ENCODE measurements at places on chromosomes 13 and 19.

GRCh38 chr13:111228262-111229144 is 91.9 kb upstream of the TEX29 start:
- peak; percentile 20 for DNase-seq

DNA sequence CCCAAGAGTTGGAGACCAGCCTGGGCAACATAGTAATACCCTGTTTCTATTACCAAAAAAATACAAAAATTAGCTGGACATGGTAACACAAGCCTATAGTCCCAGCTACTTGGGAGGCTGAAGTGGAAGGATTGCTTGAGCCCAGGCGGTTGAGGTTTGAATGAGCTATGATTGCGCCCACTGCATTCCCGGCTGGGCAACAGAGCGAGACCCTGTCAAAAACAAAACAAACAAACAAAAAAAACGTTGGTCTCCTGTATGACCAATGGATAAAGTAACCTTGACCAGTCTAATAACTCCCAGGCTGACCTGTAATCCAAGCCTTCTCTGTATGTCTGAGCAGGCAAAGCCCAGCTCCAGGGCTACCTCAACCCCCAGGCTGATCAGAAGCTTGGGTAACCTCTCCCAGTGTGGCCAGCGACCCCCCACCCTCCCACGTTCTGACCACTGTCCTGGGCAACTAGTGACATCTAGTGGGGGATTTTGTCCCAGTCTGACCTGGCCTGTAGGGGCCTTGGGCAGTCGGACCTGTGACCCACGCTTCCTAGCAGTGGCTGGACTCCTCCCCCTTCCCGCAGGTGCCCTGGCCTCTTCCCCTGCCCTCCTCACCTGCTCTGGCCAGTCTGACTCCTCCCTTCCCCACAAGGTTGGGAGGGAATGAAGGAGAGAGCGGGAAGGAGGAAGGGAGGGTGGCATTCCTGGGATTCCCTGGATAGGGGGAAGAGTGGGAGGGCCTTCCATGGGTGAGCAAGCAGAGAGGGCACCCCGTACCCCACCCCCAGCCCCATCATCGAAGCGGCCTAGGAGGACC is 1.0 kb upstream of the BCAM start:
- DNase-seq, result peak; percentile 57

GRCh38 chr13:32823597-32823996 is 192.6 kb upstream of the KL start:
- no peak for DNase-seq

GRCh38 chr13:109592770-109593169 is 193.6 kb downstream of the IRS2 start:
- DNase-seq, result no peak

GRCh38 chr19:17751103-17751911 is at the start of gene FCHO1:
Gene FCHO1, plus strand, starts transcription at chr19:17751477. Its CDS starts 3,688 bp downstream, at chr19:17755165.
- no peak for DNase-seq
